Stimulated activated CD4-positive, alpha-beta T cell treated with anti-CD3 and anti-CD28 coated beads, Interleukin-1b, Interleukin-23, amount 100 ng/mL, for 1 hour (primary cell): ENCODE measurements at places on chromosomes 7 and 10.

- DNase-seq = no peak
These were observed 87.3 kb upstream of the ARID5B start for GRCh38 chr10:61814160-61814559.

DNA sequence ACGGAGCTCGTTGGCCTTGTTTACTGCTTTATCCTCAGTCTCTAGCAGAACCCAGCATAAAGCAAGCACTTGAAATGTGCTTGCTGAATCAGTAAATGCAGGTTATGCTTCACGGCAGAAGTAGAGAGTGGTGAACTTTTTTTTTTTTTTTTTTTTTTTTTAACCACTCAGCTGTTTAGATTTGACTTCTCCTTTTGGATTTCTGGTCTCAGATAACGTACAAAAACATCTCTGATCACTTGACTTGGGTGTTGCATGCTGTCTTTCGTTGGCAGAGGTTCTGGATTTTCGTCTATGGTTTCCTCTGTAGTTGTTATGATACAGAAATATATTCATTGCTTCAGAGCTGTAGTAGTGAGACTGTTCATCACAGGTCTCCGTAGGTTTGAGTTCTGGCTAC lies 242.5 kb upstream of the HABP2 start:
- DNase-seq = no peak

- DNase-seq = no peak
These were observed 20.8 kb upstream of the ERVW-1 start for GRCh38 chr7:92498557-92498956.

GRCh38 chr7:133330085-133330484 lies 77.2 kb downstream of the EXOC4 start:
- no peak for DNase-seq
